GM23248 (cell line): ENCODE measurements at places on chromosomes 6 and 20.

GRCh38 chr20:35497780-35498189, 31.7 kb downstream of the C20orf173 start:
- DNase-seq = no peak

GRCh38 chr20:37624963-37625362, 68.9 kb upstream of the CTNNBL1 start:
- no peak for DNase-seq

DNA sequence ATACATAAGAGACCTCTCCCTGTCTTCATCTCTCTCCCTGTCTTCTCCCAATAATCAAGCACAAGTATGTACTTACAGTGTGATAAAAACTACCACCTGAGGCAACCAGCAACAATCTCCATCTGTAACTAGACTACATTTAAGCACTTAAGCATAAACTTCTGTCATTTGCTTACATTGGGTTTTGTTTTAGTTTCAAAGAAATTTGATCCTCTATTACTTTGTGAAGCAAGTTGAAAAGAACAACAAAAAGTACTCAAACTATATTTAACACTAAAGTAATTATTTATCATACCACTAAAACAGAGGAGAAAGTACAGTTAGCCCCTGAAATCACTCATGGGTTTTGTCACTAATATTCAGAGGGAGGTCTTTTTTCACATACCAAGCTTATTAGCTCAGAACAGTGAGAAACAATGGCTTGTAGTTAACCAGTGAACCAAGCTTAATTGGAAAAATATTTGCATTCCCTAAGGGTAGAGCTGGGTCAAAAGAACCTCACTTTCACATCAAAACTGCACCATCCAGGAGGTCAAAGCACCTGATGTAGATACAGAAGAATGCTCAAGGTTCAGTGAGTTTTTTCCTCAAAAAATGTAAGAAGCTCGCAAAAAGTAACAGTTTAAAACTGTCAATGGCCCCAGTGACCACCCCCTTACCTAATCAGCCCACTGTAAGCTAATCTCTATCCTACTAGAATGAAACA, 34.1 kb downstream of the DCDC2 start:
- peak; percentile 23 for DNase-seq

DNA sequence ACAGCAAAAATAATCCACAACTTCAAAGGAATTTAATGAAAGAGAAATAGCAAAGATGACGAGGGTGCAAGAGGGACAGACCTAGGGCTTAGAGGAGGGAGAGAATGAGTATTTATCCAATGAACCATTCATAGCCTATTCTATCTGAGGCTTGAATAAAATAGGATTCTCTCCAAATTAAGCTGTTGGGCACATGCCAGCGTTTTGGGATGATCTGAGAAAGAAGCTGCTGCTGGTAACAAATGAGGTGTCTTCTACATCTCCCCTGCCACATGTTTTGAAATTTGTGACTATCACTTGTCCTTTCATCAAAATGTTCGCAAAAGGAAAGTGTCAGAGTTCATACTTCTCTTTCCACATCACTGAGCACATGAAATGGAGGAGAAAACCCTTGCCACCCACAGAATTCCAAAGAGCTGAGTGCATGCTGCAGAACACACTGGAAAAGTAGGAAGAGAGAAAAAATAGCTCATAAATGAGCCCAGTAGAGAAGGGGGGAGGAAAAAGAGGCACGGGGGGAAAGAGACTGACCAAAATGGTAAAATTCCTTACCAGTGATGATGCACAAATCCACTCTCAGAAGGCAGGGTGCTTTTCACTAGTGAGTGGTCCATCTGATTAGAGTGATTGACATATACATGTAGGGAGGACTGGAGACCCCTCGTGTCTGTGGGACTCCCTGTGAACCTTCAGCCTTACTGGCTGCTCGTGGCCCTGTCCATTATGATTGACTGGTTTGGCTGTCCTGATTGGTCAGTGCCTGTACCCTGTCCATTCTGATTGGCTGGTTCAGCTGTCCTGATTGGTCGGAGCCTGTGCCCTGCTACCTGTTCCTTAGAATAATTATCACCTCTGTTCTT, 180.5 kb downstream of the OGFRL1 start:
- DNase-seq = peak; percentile 92

- no peak for DNase-seq
These were observed 168.0 kb downstream of the CDK19 start for GRCh38 chr6:110646951-110647910.

DNA sequence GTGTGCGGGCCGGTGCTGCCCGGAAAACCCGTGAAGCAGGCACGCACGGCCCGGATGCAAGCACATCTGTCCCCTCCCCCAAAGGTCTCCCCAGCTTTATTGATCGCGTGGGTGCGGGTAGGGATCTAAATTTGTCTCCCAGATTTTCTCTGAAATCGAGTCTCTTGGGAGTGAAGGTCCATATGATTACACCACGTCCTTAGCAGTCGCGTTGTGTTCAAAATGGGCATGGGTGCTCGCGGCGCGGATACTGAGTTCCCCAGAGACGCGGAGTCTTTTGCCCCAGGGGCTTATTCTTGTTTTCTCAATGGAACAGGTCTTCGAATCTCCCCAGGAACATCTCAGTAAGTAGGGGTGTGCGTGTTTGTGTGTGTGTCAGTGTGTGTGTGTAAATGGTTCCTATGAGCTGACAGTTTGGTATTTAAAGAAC, 2.8 kb upstream of the ZNF292 start:
- DNase-seq = no peak

GRCh38 chr20:24699321-24700165, 230.1 kb downstream of the SYNDIG1 start:
- peak; percentile 46 for DNase-seq

- peak; percentile 91 for DNase-seq
These were observed 40.0 kb upstream of the CLDN20 start for GRCh38 chr6:155223646-155224451.
